ENCODE measurements at places on chromosomes 4 and X.
A peak's percentile ranks its signal among the peaks of the same experiment; 100 is the strongest.

GRCh38 chrX:53580742-53581504 is 105.6 kb downstream of the HUWE1 start:
- no peak for DNase-seq

- no peak for DNase-seq
Measured at GRCh38 chr4:110467400-110467799, 8.6 kb upstream of the ENPEP start.

DNA sequence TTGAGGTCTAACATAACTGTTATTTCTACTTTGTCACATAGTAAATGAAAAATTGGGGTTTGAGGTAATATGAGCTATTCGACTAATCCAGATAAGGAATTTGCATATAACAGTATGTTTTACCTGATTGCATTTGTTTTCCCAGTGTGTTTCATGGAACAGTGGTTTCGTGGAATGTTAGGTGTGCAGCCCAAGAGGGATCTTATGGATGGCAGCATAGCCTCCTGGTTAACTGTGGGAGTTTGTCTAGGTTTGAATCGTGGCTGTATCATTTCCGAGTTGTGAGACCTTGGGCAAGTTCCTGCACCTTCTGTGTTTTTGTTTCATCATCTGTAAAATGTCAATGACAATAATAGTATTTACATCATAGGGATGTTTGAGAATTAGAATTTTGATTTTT is 7.9 kb downstream of the BMPR1B start:
- DNase-seq = no peak

GRCh38 chr4:125484912-125485311 is 170.2 kb downstream of the FAT4 start:
- no peak for DNase-seq

DNA sequence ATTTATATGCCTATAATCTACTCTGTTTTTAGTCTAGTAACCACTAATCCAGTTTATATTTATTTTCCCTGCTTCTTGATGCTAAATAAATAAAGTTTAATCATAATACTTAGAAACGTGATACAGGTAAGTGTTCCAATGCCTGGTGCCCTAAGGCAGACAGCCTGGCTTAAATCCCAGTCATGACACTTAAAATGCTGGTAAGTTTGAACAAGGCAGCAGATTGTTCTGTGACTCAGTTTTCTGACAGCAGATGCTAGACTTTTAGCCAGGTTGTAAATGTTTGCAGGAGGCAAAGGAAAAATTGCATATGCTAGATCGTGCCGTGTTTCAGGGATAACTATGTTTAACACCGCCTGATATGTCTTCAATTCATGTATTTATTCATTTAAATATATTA is 2661.6 kb downstream of the PCDH7 start:
- DNase-seq = no peak

DNA sequence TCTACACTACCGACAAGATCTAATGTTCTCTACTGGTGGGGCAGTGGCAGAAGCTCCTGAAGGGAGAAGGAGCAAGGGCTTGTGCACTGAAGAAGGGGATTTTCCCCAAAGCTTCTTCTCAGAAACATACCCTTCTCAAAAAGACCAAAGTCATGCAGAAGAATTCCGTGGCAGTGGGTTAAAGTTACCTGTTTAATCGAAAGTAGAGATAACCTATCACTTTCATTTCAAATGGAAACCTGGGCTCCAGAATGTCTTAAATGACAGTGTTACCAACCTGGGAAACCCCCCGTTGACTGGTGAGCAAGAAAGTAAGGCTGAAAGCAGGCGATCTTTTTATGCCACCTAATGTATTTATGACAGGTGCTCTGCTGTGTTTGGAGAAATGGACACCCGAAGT is 92.5 kb upstream of the TEX13D start:
- no peak for DNase-seq

DNA sequence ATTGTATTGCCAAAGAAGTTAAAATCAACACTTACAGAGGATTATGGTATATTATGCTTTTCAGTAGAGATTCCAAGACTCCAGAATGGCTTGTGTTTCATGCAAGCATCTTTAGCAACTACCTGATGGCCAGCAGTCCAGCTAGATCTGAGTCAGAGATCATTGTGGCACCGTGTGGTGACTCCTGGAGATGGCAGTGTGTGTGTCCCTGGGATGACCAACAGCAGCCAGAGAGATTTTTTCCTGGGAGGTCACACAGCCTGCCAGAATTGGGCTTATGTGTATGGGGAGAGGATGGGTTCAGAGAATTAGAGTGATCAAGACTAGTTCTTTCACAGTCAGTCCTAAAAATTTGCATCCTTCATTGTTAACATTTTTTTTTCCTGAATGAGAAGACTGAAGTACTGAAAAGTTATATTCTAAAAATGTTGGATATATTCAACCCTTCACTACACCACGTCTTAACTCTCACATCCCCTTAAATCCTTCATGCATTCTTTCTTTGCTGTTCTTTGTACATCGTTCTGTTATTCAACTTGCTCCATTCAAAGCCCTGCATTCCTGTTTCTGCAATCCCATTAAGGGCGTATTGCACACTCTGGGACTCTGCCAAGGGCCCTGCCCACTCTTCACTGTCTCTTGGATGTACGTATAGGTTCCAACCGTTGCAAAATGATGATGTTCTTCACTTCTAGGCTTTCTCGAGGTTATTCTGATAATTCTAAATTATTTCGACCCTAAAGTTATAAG is 12.4 kb downstream of the TENM3 start:
- DNase-seq = no peak

GRCh38 chr4:87025614-87026041 is 90.8 kb downstream of the AFF1 start:
- no peak for DNase-seq

DNA sequence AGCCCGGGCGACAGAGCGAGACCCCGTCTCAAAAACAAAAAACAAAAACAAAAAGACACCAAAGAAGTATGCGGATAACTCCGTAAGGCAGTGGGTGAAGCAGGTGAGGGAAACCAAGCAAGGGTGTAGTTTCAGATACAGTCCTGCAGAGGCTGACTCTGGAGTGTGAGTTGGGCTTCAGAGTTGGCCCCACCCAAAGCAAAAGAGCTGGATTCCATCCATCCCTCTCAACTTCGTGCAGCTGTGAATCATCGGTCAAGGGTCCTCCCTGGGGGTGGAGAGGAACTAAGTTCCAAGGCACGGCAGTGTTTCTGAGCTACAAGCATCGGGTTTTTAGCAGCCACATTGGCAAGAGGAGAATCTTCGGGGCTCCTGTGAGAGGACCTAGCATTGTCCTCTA is 43.9 kb upstream of the FAM9A start:
- no peak for DNase-seq

DNA sequence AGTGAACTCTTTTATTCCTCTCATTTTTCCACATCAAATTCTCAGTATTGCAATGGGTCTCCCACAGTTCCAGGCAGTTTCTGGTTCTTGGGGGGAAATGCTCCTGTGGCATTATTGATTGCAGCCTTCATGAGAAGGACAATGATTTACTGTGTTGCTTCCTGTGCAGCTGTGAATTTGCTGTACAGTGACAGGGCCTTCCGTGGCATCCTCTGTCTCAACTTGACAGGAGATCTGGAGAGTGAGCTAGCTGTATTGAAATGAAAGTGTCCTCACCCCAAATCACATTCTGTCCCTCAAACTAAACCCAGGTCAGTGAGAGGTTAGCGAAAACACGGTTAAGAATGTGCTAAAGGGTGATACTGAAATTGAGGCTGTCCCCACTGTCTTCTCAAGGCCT is 77.1 kb upstream of the ATOH1 start:
- DNase-seq = no peak

DNA sequence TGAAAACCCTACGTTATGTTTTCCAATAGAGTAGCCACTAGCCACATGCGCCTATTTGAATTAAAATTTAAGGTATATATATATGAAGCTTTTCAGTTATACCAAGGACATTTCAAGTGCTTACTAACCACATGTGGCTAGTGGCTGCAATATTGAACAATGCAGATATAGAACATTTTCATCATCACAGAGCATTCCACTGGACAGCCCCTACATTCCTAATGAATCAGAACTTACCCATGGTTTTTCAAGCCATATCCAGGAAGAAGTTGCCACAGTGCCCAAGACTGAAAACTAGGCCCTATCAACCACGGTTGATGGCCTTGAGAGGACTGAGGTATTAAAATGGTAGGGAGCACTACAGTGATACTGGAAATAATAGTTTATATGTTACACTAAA is 29.7 kb downstream of the NEK1 start:
- no peak for DNase-seq

GRCh38 chr4:3683744-3684421 is 82.3 kb upstream of the ADRA2C start:
- no peak for DNase-seq

GRCh38 chr4:64767547-64767946 is 358.3 kb upstream of the TECRL start:
- no peak for DNase-seq

GRCh38 chr4:109359040-109359646 is 56.7 kb upstream of the COL25A1 start:
- DNase-seq = no peak

GRCh38 chrX:70454441-70455365 is 10.1 kb downstream of the DLG3 start:
- DNase-seq = peak; percentile 22

GRCh38 chr4:139419388-139419914 is 34.5 kb upstream of the RAB33B start:
- DNase-seq = no peak

DNA sequence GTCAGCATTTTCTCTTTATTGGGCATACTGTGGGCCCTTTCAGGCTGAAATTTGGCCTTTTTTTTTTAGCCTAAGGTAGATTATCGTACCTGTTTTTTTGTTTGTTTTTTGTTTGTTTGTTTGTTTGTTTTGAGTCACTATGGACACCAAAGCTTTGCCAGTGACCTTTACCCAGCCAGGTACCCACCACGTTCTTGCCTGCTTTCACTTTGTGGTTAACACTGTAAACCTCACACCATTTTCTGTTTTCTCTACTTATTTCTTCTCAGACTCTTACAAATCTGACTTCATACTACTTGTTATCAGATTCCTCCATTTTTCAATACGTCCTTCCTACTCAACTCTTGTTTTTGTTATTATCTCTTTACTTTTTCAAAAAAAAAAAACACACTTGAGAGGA is 81.5 kb downstream of the ZNF674 start:
- no peak for DNase-seq

- DNase-seq = no peak
Measured at GRCh38 chrX:10589098-10589497, 31.3 kb downstream of the MID1 start.

DNA sequence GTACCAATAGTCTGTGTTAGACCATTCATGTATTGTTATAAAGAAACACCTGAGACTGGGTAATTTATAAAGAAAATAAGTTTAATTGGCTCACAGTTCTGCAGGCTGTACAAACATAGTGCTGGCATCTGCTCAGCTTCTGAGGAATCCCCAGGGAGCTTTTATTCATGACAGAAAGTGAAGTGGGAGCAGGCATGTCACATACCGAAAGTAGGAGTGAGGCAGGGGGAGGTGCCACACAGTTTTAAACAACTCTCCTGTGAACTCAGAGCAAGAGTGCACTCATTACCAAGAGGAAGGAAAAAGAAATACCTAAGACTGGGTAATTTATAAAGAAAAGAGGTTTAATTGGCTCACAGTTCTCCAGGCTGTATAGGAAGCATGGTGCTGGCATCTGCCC is 591.2 kb downstream of the PPP4R3C start:
- DNase-seq = no peak

DNA sequence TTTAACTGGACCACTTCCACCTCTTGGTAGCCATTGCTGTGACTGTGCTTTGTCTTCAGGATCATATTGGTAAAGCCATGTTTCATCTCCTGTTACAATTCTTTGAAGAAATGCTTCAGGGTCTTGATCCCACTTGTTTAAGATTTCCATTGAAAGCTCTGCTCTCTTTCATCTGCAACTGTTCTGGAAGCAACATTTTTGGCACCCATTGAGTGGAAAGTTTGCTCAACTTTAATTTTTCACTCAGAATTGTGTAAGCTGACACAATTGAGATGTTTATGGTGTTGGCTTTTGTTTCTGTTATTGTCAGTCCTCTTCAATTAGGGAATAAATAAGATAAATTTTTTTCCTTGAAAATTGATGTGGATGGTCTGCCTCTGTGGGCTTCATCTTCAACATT is 237.4 kb downstream of the MAPK10 start:
- DNase-seq = no peak

DNA sequence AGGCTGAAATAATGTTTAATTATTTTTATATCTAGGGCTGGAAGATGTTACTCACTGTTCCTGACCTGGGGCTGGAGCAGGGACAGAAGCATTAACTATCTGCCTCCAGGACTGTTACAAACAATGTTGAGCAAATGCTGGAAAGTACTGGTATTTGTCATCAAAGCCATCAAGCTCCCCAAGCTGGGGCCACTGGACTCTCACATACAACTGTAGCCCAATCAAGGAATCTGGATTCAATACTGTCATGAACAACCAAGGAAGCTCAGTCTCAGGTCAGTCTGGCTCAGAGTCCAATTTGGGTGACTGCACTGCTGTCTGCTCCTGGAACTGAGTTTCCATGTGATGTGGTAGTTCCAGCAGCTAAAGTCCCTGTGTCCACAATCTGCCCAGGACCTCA is 50.4 kb downstream of the APOO start:
- no peak for DNase-seq

DNA sequence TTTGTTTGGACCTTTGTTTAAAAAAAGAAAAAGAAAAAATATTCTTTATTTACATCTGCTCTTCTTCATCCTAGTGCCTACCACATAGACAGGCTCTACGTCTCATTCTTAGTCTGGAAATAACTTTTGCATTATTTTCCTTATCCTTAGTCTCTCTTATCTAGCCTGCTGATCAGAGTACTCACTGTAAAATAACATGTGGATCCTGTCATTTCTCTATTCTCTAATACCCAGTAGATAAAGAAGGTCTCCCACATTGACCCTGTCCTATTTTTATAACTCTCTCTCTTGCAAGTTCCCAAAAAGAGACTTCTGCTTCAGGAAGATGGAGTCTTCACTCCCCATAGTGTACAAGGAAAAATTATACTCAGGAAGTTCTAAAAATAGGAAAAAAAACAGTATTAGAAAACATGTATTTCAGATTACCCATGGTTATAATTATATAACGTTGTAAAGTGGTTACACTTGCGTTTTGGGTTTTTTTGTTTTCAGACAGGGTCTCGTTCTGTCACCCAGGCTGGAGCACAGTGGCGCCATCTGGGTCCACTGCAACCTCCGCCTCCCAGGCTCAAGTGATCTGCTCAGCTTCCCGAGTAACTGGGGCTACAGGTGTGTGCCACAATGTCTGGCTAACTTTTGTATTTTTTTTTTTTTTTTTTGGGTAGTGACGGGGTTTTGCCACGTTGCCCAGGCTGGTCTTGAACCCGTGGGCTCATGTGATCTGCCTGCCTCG is 23.8 kb downstream of the ZFX start:
- DNase-seq = no peak

DNA sequence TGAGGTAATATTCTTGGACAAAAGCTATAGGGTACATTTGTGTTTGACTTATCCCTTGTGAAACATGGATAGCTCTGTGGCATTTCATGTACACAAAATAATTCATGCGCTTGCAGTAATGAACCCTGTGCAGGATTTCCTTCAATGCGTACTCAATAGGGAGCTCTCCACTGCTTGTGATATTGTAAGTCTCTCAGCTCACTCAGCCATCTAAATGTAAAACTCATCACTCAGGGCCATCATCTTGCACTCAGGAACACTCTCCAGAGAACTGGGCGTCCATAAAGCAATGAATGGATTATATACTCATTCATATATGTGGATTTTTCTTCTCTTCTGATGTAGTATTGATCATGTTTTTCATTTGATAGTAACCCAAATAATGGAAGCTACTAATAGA is 288.1 kb downstream of the DCTD start:
- no peak for DNase-seq

- no peak for DNase-seq
Measured at GRCh38 chrX:21764008-21764407, 6.1 kb upstream of the SMPX start.

All from kidney glomerular epithelial cell (primary cell).